ENCODE measurements at places on chromosomes 2 and 18.

DNA sequence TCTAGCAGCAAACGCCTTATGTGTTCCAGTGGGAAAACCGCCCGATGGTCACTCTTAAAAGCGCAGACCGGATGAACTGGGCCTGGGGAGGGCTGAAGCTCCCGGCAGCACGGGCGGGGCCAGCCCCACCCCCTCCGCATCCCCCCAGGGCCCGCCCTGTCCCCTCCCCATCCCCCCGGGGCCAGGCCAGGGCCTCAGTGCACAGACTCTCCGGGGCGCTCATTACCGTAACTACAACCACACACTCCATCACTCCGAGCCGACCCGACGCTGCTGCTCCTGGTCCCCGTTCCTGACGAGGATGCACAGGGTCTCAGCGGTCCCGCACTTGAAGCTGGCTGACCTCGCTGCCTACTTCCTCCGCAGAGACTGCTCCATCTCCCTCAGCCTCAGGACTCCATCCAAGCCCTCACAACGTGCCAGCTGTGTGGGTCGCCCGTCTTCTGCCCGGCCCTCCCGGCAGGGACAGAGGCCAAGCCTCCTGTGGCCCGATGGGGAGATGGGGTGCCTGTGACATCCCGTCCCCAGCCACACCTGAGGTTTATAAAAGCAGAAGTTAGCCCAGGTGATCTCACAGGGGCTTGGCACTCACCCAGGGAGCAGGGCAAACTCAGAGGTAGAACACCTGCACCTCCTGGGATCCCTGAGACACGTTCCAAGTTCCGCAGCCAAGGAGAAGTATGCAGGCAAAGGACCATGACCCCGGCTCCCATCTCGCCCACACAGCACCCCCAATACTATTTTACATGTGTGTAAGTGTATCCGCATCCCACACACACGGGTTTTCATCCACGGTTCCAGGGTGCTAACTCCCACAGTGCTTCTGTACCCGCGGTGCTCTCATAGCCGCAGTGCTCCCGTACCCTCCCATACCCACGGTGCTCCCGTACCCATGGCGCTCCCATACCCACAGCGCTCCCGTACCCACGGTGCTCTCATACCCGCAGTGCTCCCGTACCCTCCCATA lies 36.0 kb downstream of the SLC66A2 start:
- peaks cover 10% of the 10 kb centered on the region for H3K4me1 ChIP-seq
- no peak overlapping the region for H3K27ac ChIP-seq
- no peaks in the 10 kb centered on the region for H3K36me3 ChIP-seq

DNA sequence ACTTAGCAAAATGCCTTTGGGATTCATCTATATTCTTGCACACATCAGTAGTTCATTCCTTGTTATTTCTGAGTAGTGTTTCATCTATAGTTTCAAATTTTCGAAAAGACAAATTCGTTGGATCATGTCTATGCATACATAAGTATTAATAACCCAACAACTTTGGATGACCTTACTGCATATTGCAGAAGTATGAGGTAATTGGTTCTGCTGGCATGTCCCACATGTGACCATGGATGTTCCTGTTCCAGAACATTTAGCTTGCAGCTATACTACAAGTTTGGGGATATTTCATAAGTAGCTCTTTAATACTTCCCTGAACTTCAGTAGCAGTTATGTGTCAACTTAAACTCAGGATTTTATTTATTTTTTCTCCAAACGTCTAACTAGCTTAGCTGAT lies 44.9 kb downstream of the APLF start:
- no peaks in the 10 kb centered on the region for H3K36me3 ChIP-seq
- no peak overlapping the region for H3K27ac ChIP-seq
- H3K4me3 ChIP-seq: no peak overlapping the region
- DNase-seq: no peak
- no peaks in the 10 kb centered on the region for H3K27me3 ChIP-seq
- no peaks in the 10 kb centered on the region for H3K4me1 ChIP-seq

DNA sequence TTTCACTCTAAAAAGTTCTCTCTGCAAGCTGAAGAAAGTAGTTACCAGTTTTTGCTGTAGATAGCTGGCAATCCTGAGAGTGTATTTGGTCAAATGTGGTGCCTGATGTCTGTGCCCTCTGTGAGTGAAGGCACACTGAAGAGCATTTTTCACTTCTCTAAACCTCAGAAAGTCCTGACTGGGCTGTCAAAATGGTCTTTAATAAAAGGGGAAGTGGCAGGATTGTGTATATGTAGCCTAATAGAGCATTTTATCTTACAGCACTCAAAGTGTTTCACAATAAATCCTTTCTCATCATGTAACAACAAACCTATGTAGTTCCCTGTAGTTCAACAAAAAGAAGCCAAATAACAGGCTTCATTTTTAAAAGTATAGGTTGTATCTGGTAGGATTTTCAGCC lies 1552.3 kb upstream of the SLC39A10 start:
- no peak for DNase-seq
- no peak overlapping the region for H3K27ac ChIP-seq
- no peaks in the 10 kb centered on the region for H3K4me1 ChIP-seq
- no peaks in the 10 kb centered on the region for H3K27me3 ChIP-seq
- no peak overlapping the region for H3K4me3 ChIP-seq

DNA sequence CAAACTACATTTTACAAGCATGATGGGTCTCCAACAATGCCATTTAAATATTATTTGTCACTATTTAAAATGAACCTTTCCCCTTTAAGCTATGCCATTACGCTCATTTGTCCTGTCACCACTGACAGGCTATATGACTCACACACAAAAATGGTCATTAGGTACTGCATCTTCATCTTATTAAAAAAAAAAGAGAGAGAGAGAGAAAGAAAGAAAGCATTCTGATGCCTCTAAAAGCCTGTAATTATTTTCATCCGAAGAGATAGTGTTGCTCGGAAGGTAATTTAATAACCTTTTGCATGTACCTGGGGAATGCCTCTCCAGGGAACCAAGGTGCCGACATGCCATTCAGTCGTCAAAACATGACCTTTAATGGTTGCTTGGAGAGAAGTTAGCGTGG lies 226.7 kb downstream of the ARHGAP15 start:
- H3K27ac ChIP-seq: no peak overlapping the region
- no peak overlapping the region for H3K4me3 ChIP-seq
- no peaks in the 10 kb centered on the region for H3K27me3 ChIP-seq
- no peaks in the 10 kb centered on the region for H3K4me1 ChIP-seq
- no peaks in the 10 kb centered on the region for H3K36me3 ChIP-seq

DNA sequence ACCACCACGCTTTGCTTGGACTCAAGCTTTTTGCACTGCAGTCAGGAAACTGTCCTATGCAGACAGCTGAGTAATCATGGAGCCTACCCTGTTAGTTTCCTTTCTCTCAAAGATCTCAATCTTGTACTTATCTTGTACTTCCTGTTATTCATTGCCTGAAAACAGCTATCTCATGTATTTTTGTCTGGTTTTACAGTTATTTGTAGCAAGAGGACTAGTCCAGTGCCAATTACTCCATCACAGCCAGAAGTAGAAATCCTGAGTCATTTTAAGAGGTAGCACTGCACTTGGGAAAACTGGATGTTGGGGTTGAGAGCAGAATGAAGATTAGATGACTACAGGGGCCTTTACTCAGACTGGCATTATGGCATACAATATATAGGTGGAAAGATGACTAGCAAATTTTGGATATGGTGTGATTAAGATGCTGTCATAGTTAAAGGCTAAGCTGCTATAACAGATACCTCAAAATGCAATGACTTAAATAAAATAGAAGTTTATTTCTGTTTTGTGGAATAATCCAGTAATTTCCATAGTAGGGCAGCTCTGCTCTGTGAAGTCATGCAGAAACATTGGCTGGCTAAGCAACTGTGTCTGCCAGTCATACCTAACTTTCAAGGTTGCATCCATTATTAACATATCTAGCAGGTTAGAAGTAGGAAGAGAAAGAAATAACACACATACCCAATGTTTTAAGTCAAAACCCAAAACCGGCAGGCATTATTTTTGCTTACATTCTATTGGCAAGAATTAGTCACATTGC lies 21.1 kb upstream of the CHMP3 start:
- no peaks in the 10 kb centered on the region for H3K4me1 ChIP-seq
- no peaks in the 10 kb centered on the region for H3K36me3 ChIP-seq
- no peaks in the 10 kb centered on the region for H3K27me3 ChIP-seq
- DNase-seq: no peak

Measured in H1 (cell line).